Prostate gland (tissue), 2 donors: ENCODE measurements at places on chromosomes 6 and 20.

- DNase-seq: peak; percentile 67
Observed at GRCh38 chr20:45344168-45344860, 3.9 kb downstream of the SDC4 start.

- DNase-seq: no peak
Observed at GRCh38 chr20:42494290-42494689, 695.4 kb downstream of the PTPRT start.

DNA sequence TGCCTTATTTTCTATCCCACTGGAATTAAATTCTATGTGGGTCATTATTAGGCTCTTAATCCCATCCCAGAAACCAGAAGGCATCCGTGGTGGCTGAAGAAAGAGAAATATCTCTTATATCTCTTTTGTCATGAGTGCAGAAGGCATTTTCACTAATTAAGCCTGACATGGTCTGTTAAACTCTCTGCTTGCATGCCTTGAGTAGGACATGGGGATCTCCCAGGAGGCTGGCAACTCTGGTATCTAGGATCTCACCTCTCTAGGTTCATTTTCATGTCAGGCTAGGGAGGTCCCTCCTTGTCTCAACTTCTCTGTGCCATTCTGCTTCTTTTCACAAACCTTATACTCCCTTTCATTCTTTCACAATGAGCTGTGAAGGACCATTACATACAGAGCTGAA lies 25.3 kb upstream of the GPR63 start:
- no peak for DNase-seq

DNA sequence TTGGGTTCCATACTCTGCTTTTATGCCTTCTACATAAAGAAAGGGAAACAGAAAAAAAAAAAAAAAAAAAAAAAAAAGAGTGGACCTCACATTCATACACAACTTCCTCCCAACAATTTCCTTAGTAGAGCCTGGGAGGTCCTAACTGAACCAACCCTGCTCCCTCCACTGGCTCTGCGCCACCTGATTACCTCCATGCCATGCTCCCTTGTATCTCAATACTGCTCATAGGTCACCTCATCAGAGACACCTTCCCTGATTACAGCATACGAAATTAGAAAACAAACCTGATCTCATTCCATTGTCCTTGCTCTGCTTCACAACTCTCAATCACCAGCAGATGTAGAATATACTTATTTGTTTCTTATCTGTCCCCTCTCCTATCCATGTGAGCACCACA lies 134.2 kb upstream of the EYA4 start:
- no peak for DNase-seq

DNA sequence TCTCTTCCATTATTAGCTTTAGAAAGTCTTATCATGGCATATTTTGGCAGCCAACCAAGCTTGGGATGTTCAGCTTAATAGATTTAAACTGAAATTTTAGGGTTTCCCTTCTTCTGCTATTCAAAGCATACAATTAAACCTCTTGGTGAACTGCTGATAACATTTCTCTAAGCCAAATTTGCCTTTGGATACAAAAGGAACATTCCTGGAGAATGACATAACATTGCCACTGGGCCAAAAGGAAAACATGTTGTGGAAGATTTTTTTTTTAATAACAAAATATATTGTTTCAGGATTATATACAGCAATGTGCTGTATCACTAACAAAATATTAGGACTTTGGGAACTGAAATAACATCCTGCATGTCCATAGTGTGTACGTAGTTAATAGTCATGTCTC lies 215.1 kb upstream of the TBX18 start:
- DNase-seq: no peak

DNA sequence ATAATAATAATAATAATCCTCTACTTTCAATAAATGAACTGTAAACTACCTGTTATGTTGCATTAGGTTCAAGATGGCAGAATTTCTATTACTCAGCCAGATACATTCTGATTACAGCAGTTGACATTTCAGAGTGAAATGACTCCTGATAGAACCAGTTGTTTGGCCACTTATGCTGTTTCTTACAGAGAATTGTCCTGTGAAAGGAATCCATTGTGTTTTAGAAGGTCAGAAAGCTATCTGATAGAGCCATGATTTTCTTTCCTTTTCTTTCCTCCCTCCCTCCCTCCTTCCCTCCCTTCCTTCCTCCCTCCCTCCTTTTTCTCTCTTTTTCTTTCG lies 16.6 kb downstream of the GJA10 start:
- no peak for DNase-seq

DNA sequence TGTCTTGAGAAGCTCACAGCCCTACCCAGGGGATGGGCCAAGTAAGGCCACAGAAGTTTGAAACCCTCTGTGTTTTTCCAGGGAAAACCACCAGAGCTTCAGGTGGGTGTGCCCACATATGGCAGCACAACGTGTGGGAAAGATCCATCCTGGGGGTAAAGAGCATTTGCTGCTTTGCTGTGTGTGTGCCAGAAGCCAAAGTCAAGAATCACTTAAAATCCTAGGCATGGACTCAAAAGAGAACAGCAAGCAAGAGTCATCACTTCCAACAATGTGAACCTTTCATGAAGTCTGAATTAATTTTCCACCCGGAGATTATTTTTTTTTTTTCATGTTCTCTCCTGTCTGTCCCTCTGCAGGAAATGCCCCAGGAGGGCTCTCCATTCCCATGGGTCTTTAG lies 308.2 kb upstream of the SGK1 start:
- DNase-seq: no peak

GRCh38 chr20:53839423-53840176 lies 230.8 kb downstream of the BCAS1 start:
- no peak for DNase-seq

GRCh38 chr6:5115168-5115567 lies 30.0 kb downstream of the PPP1R3G start:
- no peak for DNase-seq

DNA sequence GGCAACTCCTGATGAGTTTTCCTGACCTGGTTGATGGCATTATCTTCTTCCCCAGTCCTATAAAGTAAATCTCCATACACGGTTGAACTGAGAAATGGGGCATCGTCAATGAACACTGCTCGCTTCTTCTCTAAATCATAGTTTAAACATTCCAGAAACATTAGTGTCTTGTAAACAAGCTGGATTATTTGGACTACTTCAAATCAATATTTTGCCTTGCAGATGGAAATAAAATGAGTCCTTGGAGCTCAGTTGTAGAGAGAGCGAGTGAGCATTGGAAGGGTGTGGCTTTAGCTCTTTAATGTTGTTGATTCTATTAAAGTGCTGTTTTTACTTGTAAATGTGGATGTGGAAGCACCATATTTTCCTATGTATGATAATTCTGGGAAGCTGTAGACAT lies 18.4 kb downstream of the C6orf89 start:
- no peak for DNase-seq

DNA sequence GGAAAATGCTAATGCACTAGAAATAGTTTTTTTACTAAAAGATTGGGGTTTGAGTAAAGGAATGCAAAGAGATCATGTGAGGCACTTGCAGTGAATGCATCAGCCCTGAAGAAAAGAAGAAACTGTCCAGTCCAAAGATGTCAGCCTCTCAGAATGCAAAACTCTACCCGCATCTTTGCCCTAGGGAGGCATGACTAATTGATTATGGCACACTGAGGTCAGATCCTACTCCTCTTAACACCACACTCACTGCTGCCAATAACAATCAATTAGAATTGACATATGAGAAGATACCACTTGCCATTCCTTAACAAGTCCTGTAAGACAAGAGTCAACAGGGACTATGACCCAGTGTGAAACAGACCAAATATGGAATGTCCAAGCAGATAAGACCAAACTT lies 262.3 kb upstream of the PLN start:
- DNase-seq: no peak

GRCh38 chr6:41547799-41548097 lies 1.6 kb downstream of the FOXP4 start:
- DNase-seq: no peak

DNA sequence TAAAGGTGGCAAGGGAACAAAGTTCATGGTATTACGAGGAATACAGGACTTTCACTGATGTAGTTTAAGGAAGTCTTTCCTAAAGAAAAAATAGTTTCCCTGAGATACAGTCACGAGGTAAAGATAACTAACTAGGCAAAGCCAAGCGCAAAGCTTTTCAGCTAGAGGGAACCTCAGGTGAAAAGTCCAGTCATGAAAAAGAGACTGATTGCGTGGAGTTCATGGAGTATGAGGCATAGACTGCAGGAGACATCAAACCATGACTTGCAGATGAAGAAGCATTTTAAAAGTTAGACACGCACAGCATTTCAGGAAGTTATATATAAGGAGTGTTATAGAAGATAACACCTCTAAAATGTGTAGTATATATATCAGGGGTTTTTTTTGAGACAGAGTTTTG lies 205.6 kb upstream of the ZNF184 start:
- DNase-seq: no peak

DNA sequence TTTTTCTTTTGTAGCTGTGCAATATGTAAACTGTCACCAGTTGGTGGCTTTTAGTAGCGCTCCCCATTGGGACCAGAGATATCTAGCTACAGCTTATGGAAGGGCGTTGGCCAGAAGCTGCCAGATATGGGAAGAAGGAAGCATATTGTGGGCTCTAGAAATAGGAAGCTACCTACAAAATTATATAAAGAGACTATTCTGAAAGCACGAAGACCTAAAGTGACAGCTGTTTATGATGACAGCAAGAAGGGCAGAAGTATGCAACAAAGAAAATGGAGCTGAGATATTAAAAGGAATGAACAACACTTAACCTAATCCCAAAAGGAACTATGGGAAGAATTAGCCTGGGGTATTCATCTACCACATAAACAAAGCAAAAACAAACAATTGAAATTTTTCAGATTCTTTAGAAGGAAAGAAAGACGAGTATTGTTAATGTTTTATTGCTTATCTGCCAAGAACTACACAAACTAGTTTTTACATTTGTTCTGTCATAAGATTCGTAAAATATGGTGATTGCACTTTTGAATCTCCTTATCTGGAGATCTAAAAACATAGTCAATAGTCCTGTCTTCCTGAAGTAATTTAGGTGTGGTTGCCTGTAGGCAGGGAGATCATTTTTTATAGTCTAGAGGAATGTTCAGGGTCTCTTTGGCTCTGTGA lies 81.6 kb downstream of the NCOA7 start:
- DNase-seq: no peak

DNA sequence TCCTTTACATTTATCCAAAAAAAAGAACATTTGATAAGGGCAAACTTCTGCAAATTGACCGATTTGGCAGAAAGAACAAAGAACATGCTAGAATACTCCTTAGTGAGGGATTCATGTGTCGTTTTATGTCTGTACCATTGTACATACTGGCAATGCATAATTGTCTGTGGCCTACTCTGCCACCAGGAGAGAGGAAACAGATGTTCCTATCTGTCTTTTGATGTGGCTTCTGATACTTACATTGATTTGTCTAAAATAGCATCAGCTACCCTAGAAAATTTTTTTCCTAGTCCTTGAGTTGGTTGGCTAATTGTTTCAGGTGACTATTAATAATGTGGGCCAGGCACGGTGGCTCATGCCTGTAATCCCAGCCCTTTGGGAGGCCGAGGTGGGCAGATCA lies 654.1 kb downstream of the KIF16B start:
- no peak for DNase-seq

- no peak for DNase-seq
Observed at GRCh38 chr20:56488566-56488965, 20.1 kb downstream of the RTF2 start.

- no peak for DNase-seq
Observed at GRCh38 chr6:117270843-117271507, 5.6 kb downstream of the VGLL2 start.

- no peak for DNase-seq
Observed at GRCh38 chr20:18197382-18198070, 59.9 kb downstream of the KAT14 start.

DNA sequence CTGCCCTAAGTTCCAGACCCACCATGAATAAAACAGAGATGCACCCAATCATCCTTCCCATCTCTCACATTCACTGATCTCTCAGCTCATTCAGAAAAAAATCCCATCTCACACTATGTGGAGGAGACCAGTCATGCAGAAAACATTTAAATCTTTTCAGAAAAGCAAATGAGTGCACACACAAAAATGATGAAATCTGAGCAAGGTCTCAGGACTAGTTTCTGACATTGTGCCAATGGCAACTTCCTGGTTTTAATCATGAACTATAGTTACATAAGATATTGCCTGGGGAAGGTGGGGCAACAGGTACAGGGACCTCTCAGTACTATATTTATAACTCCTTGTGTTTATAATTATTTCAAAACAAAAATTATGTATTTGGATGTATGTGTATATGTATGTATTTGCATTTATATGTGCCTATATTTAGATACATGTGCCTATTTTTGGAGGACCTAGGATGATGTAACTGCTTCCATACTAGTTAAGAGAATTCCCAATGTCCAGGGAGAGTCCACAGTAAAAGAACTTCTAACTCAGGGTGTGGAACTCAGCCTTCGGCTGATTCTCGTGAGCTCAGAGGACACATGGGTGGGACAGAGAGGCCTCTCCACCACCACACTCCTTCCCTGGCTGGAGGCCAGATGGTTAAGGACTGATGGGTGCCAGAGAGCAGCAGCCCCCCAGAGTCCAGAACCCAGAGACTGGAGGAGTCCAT lies 71.7 kb upstream of the MAP3K4 start:
- no peak for DNase-seq

GRCh38 chr20:46217583-46217982 lies 90.7 kb downstream of the CDH22 start:
- DNase-seq: no peak

GRCh38 chr6:15585760-15586214 lies 77.0 kb downstream of the DTNBP1 start:
- DNase-seq: no peak

DNA sequence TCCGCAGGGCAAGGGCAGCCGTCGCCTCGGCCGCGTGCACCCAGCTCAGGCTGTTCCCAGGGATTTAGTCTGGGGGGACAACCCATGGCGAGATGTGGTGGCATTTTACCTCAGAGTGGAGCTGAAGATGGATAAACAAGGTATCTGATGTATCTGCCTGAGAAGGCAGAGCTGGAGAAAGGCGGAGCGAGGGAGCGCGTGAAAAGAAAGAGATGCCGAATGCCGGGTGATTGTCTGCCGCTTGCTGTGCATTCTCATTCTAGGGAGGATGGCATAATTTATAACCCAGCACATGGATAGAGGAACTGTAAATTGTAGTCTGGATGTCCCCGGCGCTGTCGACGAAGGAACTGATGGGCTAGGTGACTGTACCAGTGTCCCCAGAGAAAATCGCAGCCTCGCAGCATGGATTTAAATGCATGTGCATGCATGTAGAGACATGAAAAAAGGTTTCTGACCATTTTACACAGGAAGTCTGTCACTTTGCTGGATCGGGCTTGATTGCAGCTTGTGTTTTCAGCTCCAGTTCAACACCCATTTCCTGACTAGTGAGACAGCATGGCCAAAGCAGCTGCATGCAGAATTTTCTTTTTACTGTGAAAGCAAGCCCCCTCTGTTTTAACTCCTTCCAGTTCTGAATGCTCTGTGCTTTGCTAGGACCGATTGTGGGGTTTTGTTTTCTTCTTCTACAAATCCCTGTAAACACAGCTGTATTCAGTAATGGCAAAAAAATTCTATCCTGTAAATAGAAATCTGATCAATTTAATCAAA lies 149.7 kb downstream of the PRL start:
- no peak for DNase-seq

- DNase-seq: no peak
Observed at GRCh38 chr6:34510299-34510698, 44.4 kb downstream of the PACSIN1 start.

- no peak for DNase-seq
Observed at GRCh38 chr6:39530201-39530759, 194.9 kb downstream of the KIF6 start.

- no peak for DNase-seq
Observed at GRCh38 chr6:47603227-47603626, 95.2 kb upstream of the ADGRF4 start.

GRCh38 chr6:13075141-13075845 lies 253.0 kb downstream of the TBC1D7 start:
- no peak for DNase-seq
